ENCODE measurements at places on chromosomes 13 and 19.

- no peak for DNase-seq
Observed at GRCh38 chr19:50322931-50323781, 6.0 kb downstream of the KCNC3 start.

GRCh38 chr13:38528986-38529385, 157.9 kb upstream of the FREM2 start:
- DNase-seq = no peak

DNA sequence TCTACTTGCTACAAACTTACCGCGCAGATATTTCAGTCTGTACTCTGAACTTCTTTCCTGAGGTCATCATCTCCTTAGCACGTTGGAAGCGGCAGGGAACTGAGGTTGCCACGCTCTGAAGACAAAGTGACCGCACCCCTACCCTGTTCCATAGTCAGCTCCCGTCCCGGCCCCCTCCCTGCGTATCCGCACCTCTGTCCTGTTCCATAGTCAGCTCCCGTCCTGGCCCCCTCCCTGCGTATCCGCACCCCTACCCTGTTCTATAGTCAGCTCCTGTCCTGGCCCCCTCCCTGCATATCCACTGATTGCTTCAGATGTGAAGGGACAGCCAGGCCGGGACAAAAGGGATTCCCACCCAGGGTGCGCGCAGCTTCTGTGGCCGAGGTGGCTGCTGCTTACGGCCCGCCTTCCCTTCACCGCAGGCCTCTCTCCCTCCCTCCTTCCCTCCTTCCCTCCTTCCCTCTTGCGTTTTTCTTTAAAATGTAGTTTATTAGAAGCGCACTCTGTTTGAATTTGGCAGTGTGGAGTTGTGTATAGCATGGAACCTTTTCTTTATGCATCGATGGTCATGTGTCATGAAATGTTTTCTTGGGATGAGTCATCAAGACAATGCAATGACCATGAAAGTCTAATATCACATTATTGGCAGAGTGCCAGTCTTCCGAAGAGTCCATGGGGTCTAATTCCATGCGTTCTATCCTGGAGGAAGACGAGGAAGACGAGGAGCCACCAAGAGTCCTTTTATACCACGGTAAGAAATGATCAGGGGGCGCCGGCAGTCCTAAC, 21.9 kb upstream of the NDUFS7 start:
- no peak for DNase-seq

- DNase-seq = no peak
Observed at GRCh38 chr13:114097893-114098688, 34.3 kb downstream of the RASA3 start.

GRCh38 chr13:84865783-84866221, 933.4 kb downstream of the SLITRK6 start:
- no peak for DNase-seq

DNA sequence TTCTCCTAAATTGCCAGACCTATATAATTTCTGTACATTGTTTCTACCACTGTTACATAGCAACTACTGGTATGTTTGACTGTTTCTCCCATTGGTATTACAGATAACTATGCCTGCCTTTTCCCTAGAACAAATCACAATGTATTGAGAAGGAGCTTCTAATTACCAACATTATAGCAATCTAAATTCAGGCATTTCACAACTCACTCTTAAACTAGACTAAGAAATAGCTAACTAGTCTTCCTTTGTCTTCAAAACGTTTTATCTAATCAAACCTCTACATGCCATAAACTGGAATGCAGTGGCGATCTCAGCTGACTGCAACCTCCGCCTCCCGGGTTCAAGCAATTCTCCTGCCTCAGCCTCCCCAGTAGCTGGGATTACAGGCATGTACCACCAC, 18.2 kb downstream of the RBM26 start:
- DNase-seq = no peak

DNA sequence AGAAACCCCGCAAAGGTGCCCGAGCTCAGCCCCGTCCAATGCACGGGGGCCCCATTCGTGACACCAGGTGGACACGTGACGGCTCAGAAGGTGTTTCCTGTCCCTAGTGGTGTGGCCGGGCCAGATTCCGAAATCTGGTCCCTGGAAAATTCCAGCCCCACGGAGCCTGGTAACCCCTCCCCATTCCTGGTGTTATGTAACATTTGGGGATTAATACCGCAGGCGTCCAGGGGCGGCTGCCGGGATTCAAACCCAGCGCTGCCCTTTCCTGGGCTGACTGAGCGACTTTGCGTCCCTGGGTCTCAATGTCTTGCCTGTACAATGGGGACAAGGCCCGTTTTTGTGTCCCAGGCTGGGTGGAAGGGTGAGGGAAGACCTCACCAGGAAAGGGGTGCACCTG, 1.0 kb upstream of the PLK5 start:
- DNase-seq = no peak

GRCh38 chr19:3656073-3656746, 29.6 kb upstream of the CACTIN start:
- DNase-seq = no peak

DNA sequence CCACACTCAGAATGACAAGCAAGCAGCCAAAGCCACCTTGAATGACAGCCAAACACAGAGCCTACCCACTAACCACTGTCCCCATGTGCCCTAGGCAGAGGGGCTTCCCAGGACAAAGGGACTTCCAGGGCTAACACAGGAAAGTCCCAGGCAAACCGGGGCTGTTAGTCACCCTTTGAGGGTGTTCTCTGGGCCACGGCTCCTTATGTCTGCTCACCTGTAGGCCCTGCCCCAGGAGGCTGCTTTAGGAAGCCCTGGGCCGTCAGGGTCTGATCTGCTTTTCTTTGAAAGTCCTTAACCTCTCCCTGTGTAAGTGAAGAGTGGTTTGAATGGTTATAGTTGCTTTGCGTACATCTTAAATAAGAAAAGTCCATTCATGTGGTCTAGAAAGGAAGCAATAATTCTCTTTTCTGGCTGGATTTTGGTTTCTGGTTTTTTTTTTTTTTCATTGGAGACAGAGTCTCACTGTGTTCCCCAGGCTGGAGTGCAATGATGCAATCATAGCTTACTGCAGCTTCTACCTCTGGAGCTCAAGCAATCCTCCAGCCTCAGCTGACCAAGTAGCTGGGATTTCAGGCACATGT, 161.4 kb downstream of the EFNB2 start:
- DNase-seq = no peak

GRCh38 chr13:72293206-72293605, 426.2 kb upstream of the DACH1 start:
- no peak for DNase-seq

DNA sequence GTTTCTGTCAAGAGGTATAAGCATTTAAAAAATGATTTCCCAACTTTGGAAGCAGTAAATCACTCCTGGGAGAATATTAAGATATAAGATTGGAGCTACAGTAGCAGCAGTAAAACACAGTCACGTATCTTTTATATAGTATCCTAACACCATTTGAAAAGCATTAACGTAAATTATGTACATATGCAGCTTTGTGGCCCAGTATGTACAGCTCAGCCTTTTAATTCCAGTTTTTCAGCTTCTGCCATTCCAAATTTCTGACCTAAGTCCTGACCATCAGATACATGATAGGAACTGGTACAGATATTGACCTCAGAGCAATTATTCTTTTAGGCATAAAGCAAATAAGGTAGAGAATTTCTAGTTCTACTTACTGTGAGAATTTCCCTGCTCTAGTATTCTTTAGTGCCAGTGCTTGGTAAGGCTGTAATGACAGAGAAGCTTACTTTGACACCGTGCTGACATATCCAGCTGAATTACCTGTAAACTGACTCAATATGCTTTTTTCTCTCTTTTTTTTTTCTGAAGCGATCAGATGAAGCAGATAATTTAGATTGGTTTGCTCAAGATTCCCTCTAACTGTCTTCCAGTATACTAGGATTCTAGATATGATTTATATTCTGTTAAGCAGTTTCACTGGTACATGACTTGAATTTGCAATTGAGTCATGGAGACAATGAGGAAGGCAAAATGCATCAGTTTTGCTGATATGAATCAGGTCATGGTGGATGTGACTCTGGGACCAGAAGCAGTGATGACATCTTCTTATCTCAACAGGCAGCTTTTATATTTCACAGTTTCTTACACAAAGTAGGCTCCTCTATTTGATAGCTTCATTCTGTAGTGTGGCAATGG, 703.6 kb downstream of the SLITRK6 start:
- no peak for DNase-seq

- DNase-seq = no peak
Observed at GRCh38 chr13:113655346-113656002, 2.5 kb downstream of the ATP4B start.
